ENCODE measurements at places on chromosomes 12 and 14.

- no peak for DNase-seq
Measured at GRCh38 chr14:34711169-34711568, 3.2 kb downstream of the CFL2 start.

DNA sequence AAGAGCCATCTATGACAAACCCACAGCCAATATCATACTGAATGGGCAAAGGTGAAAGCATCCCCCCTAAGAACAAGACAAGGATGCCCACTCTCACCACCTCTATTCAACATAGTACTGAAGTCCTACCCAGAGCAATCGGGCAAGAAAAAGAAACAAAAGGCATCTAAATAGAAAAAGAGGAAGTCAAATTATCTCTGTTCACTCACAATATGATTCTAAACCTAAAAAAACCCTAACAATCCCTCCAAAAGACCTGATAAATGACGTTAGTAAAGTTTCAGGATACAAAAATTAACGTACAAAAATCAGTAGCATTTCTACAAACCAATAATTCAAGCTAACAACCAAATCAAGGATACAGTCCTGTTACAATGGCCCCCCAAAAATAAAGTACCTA, 26.9 kb downstream of the MDM1 start:
- no peak for DNase-seq

DNA sequence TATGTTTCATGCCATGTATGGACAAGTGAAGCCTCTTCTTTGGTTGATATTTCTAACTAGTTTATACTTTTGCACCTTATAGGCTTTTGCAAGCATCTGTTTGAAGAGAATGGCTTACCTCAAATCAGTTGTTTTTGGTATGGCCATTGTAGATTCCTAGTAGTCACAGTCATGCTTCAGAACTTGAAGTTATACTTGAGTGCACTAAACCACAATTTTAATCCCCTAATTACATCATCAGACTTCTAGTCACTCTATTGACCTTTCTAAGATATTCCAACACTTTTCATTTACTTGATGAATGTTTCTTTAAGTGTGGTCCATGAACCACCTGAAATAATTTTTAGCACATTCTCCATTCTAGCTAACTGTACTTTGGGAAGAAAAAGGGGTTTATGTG, 18.6 kb upstream of the KLRB1 start:
- DNase-seq: no peak

- no peak for DNase-seq
Measured at GRCh38 chr12:57027805-57028153, 11.4 kb upstream of the TAC3 start.

- no peak for DNase-seq
Measured at GRCh38 chr14:91375720-91376452, 41.7 kb downstream of the CCDC88C start.

GRCh38 chr14:75432411-75432810, 4.6 kb downstream of the JDP2 start:
- no peak for DNase-seq

DNA sequence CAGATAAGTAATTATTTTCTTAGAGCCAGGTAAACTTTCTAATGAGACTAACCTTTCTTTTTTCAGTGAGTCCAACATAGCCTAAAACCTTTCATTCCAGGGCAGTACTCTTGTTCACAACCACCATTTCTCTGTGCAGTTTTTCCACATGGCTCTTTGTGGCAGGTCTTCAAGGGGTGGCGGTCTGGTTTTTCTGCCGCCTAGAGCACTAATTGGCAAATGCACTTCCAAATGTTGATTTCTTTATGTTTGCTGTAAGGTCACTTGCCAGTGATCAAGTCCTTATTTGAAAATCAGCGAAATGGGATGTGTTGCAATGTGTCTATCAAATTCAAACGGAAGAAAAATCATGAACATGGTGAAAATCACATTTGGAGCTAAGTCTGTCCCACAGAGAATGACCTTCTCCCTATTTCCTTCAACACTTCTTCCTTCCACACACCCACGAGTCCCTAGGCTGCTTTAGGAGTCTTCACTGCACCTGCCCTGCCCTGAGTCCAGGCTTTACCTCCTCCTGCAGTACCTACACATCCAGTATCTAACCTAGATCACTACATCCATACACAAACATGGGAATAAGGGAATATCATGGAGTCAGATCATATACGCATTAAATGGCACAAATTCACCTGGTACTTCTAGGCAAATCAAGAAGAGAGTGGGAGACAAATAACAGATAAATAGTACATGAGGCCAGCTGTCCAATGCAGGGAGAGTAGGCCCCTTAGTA, 1.9 kb downstream of the SRGAP1 start:
- DNase-seq: peak; percentile 20

DNA sequence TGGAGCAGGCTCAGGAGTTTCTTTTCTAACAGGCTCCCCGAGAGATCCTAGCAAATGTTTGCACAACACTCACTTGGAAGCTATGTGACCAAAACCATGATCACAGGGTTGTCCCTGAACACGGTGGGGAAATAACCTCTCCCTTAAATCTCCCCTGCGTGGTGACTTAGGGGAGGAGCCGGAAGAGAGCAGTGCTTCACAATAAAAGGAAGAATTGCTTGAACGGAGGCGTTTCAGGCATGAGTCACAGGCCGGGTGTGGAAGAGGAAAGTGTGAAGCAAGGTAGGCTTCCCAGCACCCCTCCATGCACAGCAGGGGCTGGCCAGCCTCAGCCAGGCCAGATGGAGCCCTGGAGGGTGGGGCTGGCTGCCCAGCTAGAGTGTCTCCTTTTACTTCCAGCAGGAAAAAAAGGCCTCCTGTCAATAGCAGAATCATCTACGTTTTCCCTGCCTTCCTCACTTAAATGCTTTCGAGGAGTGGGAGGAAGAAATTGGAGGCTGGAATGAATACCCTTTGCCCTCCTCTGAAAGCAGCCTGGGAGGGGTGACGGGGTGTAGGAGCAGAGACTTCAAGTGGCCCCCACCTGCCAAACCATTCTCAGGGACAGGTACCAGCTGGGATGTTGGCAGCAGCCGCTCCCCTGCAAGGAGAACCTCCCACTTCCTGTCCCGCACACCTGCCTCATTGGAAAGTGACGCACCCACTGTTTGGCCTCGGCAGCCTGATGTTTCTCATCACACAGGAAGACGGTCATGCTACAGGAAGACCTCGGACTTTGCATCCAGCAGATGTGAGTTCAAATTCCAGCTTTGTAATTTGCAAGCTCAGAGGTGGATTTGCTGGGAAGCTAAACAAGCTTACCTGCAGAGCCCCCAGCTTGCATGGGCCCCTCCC, 30.1 kb upstream of the PPP2R5C start:
- peak; percentile 68 for DNase-seq

- DNase-seq: no peak
Measured at GRCh38 chr14:82298811-82299210, 765.2 kb upstream of the SEL1L start.

DNA sequence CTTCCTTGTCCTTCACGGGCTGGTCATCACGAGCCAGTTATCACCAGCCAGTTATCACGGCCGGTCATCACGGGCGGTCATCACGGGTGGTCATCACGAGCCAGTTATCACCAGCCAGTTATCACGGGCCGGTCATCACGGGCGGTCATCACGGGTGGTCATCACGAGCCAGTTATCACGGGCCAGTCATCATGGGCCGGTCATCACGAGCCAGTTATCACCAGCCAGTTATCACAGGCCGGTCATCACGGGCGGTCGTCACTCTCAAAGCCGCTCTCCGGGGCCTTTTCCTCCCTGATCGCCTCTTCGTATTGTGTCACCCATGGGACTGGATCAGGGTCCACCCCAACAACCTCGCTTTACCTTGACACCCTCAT, 13.9 kb upstream of the FBRSL1 start:
- DNase-seq: no peak

DNA sequence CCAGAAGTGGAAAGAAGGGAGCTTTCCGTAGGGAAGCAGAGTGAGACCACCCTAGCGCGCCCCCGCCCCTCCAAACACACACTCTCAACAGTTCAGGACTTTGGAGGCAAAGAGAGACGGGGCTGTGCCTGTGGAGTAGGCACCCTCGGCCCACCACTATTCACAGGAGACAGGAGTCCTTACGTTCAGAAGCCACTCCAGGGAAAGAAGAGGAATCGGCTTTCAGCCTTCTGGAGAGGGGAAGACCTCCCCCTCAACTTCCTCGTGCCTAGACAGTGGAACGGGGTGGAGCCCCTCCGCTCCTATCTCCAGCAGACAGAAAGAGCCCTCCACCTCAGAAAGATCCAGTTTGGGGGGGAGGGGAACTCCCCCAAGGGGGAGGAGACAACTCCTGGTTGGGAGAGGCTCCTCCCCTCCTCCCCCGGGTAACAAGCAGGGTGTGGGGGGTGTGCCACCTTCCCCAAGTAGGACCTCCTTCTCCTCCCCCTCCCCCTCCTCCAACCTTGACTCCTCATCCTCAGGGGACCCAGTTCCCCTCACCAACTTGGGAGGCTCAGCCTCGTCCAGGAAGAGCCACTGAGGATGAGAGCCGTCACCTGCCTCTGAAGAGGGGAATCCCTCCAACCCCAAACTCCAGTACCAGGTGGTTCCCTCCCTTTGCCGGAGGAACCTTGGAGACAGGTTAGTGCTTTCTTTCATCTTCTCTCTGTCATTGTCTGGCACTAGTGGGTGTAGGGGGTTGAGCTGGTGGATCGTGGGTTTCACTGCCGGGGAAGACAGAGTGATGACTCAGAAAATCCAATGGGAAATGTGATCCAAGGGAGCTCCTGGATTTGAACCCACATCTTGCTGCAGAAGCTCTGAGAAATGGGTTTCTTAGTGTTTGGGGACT, 883 bp downstream of the FOXJ2 start:
- peak; percentile 51 for DNase-seq

GRCh38 chr14:98598576-98598975, 673.4 kb downstream of the BCL11B start:
- DNase-seq: no peak
